Naive thymus-derived CD4-positive, alpha-beta T cell (primary cell): ENCODE measurements at places on chromosomes 6 and 20. TPM values are rescaled to one million over a fixed set of nuclear protein-coding genes. Genes with fewer than 3 reads are reported as not detected.
A peak's percentile ranks its signal among the peaks of the same experiment; 100 is the strongest.

DNA sequence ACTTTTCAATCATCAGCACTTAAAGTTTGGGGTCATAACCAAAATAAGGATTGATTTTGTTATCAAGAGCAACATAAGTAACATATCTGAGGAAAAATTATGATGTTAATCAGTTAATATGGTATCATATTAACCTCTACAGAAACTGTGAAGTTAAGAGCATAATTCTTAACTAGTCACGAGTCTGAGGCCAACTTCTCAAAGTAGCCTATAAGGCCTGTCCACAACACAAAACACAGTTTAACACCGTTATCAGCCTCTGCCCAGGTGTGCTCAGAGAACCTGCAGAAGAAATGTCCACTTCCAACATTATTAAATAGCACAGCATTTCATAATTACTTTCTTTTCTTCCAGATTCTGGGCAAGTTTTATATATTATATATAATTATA lies 1.1 kb downstream of the STX7 start:
- no peaks in the 10 kb centered on the region for H3K36me3 ChIP-seq
- no peaks in the 10 kb centered on the region for H3K27me3 ChIP-seq
- H3K27ac ChIP-seq = no peak overlapping the region
- DNase-seq = no peak

SPEF1 gene
- total RNA-seq = 0.24 TPM in 1 of 2 replicates, not detected in the other

UBR2 gene
- total RNA-seq = 37.0 TPM

DNA sequence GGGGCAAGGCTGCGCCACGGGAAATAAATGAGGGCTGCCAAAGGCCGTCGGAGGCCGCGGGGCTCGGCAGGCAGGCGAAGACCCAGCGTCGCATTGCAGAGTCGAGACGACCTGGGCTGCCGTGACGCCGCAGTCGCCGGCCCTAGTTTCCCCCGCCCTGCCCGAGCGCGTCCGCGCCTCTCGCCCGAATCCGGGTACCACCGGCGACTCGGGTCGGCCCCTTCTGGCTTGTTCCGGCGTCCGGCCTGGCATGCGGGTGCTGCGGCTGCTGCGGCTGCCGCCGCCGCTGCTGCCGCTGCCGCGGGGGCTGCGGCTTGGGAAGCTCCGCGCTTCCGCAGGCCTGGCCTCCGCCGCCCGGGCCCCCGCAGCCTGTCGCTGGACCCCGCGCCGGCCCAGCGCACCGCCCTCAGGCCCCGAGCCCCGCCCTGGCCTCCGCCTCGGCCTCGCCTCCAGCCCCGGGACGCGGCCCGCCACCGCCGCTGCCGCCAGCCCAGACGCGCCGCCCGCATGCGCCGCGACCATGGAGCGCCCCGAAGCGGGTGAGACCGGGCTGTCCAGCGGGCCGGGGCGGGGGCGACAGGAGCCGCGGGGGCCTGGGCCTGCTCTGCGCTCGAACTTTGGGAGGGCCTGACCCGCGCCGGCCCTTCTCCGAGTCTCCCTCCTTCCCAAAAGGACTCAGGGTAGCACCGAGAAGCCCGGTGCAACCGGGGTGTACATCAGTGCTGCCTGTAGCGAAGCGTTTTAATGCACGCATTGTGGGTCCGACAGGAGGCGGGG lies at the start of gene AKAP7:
Gene AKAP7, plus strand, starts transcription at position 224 of the 777 bp plus-strand sequence. Its CDS starts 297 bp downstream, at position 521.
- no peaks in the 10 kb centered on the region for H3K27me3 ChIP-seq
- no peaks in the 10 kb centered on the region for H3K36me3 ChIP-seq
- no peaks in the 10 kb centered on the region for H3K4me1 ChIP-seq
- DNase-seq = peak; percentile 61
- peak within 1 kb of the TSS; percentile 73 for H3K4me3 ChIP-seq

OPN5 gene
- total RNA-seq = not detected in 2 replicates

GRCh38 chr6:114452785-114453401 lies 110.1 kb upstream of the HS3ST5 start:
- H3K36me3 ChIP-seq = no peaks in the 10 kb centered on the region
- H3K4me3 ChIP-seq = no peak overlapping the region
- H3K4me1 ChIP-seq = no peaks in the 10 kb centered on the region
- DNase-seq = no peak
- no peak overlapping the region for H3K27ac ChIP-seq

- DNase-seq = no peak
- H3K4me3 ChIP-seq = no peak overlapping the region
- no peak overlapping the region for H3K27ac ChIP-seq
- H3K36me3 ChIP-seq = peaks cover 73% of the 10 kb centered on the region
- H3K4me1 ChIP-seq = no peaks in the 10 kb centered on the region
Measured at GRCh38 chr6:28910901-28911690, 12.7 kb downstream of the TRIM27 start.

TGM3 gene
- not detected for total RNA-seq

STK35 gene
- total RNA-seq = 16.8 TPM

DNA sequence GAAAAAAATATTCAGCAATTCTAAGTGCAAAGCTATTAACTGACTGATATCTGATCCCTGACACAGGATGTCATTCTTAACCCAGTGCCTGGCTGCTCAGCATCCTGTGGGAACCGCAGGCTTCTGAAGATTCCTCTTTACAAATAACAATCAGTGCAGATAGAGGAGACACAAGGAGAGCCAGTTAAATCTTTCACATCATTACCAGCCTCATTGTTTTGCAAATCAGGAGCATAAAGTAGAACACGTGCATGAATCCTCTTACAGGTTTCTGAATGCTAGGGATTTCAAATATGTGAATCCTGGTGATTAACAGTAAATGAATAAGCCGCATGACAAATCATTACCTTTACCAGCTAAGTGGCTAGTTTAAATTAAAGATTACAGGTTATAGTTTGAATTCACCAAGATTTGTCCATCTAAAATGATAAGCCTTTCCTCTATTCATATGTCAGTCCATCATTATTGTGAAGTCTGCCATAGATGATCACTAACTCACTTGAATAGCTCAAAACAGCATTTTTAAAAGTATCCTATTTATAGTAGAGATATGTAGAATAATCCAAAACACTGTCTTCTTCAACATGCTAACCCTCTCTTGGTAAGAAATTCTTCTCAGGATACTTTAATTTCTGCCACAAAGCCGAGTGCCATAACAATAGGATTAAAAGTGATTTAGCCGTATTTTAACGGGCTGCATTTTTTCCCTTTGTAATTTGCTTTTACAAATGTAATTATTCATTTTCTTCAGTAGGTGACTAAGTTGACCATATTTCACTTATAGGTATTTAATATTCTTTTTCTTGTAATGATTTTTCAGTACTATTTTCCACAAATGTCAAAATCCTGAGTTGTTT lies 367.3 kb upstream of the EPHA7 start:
- no peaks in the 10 kb centered on the region for H3K36me3 ChIP-seq
- H3K27ac ChIP-seq = no peak overlapping the region
- H3K27me3 ChIP-seq = no peaks in the 10 kb centered on the region
- no peak overlapping the region for H3K4me3 ChIP-seq
- no peaks in the 10 kb centered on the region for H3K4me1 ChIP-seq

DNA sequence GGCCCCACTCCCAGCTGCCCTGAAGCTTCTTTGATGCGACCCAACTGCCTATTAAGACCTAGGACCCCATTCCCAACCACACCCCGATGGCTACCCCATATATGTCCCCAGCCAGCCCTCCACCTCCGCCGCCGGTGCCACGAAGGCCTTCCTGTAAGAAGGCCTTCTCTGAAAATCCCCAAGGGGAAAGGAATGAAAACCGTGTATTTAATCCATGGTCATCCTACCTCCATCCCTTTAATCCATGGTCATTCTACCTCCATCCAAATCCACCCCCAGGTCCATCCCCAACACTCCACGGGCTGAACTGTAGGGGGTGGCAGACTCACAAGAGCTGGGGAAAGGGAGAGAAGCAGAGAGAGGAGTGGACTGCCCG lies 545 bp upstream of the VSX1 start:
- peaks cover 23% of the 10 kb centered on the region for H3K27me3 ChIP-seq
- no peaks in the 10 kb centered on the region for H3K36me3 ChIP-seq
- no peak overlapping the region for H3K4me3 ChIP-seq
- peaks cover 21% of the 10 kb centered on the region for H3K4me1 ChIP-seq
- no peak overlapping the region for H3K27ac ChIP-seq

GINS1 gene
- 0.81 TPM for total RNA-seq

DNA sequence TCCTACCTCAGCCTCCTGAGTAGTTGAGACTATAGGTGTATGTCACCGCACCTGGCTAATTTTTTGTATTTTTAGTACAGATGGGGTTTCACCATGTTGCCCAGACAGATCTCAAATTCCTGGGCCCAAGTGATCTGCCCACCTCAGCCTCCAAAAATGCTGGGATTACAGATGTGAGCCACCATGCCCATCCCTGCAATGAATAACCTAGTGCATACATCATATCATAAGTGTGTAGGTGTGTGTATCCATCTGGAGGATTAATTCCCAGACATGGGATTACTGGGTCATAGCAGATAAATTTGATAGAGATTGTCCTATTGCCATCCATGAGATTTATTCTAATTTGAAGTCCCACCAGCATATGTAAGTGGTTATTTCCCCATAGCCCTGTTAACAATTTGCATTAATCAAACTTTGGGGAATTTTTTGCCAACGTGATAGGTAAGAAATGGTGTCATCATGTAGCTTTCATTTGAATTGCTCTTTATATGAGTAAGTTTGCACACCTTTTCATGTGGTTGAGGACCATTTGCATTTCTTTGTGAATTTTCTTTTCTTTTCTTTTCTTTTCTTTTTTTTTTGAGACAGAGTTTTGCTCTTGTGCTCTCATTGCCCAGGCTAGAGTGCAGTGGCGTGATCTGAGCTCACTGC lies 29.9 kb upstream of the BACH2 start:
- no peaks in the 10 kb centered on the region for H3K4me1 ChIP-seq
- no peaks in the 10 kb centered on the region for H3K27me3 ChIP-seq
- no peaks in the 10 kb centered on the region for H3K36me3 ChIP-seq
- H3K4me3 ChIP-seq = no peak overlapping the region
- H3K27ac ChIP-seq = no peak overlapping the region
- DNase-seq = no peak

DNA sequence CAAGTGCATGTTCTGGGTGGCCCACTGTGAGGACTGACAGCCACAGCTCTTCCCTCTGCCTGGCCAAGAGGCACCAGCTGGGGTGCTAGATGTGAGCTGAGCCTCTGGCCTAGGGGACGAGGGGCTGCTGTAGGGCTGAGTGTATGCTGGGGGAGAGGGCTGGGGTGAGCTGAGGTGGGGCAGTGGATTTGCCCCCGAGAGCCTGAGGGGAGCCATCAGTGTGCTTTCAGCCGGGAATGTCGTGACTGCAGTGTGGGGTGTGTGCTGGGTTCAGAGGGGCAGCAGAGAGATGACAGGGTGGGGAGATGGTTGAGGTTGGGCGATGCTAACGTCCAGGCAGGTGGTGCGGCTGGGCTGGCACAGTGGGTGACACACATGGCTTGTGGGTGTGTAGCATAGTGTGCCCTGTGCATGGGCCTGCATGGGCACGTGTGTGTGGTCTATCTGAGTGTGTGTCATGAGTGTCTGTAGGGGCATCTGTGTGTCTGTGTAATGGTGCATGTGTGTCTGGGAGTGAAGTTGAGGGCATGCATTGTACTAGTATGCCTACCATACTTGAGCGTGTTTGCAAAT lies 46.0 kb upstream of the BLCAP start:
- no peak overlapping the region for H3K4me3 ChIP-seq
- H3K27ac ChIP-seq = no peak overlapping the region
- no peak for DNase-seq
- H3K27me3 ChIP-seq = no peaks in the 10 kb centered on the region

DNA sequence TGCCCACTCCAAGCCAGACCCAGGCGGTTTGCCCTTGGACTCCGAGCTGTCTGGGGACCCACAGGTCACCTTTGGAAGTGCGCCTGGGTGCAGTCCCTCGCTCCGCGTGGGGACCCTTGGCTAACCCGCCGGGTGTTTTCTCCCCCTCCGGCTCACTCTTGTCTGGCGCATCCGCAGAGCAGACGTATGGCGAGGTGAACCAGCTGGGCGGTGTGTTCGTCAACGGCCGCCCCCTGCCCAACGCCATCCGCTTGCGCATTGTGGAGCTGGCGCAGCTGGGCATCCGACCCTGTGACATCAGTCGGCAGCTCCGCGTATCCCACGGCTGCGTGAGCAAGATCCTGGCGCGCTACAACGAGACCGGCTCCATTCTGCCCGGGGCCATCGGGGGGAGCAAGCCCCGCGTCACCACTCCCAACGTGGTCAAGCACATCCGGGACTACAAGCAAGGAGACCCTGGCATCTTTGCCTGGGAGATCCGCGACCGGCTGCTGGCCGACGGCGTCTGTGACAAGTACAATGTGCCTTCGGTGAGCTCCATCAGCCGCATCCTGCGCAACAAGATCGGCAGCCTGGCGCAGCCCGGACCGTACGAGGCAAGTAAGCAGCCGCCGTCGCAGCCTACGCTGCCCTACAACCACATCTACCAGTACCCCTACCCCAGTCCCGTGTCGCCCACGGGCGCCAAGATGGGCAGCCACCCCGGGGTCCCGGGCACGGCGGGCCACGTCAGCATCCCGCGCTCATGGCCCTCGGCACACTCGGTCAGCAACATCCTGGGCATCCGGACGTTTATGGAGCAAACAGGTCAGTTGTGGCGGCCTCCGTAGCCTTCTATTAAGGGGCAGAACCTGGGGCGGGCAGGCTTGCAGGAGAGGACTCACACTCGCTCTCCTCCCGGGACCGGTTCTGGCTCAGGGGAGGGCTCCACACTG lies 1.1 kb downstream of the PAX1 start:
- DNase-seq = no peak
- H3K27ac ChIP-seq = no peak overlapping the region
- no peaks in the 10 kb centered on the region for H3K36me3 ChIP-seq
- no peak overlapping the region for H3K4me3 ChIP-seq

MCCD1 gene
- not detected for total RNA-seq

DNA sequence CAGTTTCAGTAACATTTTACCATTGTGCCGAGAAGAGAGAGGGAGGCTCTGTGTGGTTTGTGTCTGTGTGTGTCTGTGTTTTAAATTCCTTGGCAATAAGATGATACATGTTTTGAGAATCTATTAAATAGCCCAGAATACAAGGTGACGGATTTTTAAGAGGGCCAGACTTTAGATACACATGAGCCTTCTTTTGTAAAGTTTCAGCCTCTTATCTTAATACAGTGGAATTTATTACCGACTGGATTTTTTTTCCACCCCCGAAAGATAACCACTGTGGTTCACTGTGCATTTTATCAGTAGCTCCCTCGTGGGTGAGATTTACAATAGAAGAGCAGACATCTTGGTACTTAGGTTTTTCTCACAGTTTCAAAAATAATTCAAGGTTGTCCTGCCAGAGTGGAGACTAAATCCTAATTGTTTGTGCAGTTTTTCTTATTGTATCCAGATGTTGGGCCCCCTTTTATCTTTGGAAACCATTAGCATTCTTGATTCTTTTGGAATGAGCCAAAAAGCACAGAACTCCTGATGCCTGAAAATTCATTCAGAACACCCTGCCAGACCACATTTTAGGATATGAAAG lies 49.9 kb downstream of the STK4 start:
- no peak for DNase-seq
- peaks cover 32% of the 10 kb centered on the region for H3K4me1 ChIP-seq
- no peaks in the 10 kb centered on the region for H3K27me3 ChIP-seq

BCLAF1 gene
- 439 TPM for total RNA-seq

DNA sequence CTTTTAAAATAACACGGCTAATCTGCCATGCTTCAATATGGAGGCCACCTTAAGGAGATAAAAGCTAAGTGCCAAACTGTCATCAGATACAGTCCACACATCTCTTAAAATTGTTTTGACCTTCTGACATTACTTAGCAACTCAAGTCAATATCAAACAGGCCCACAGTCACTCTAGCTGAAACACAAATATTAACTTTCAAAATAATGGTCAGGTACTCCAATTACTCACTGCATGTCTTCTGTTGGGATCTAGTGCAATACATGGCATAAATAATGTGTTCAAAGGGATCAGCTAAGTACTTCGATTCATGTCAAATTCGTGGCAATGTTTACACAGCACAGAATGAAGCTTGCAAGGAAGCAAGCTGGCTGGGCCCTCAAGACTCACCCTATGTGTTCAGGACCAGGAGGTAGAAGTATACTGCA lies 133.9 kb upstream of the BEND6 start:
- no peak overlapping the region for H3K4me3 ChIP-seq
- H3K36me3 ChIP-seq = no peaks in the 10 kb centered on the region
- H3K4me1 ChIP-seq = no peaks in the 10 kb centered on the region
- H3K27me3 ChIP-seq = no peaks in the 10 kb centered on the region
- no peak overlapping the region for H3K27ac ChIP-seq
